ENCODE measurements at places on chromosomes 13 and 19.

- no peak for DNase-seq
Measured at GRCh38 chr19:5985098-5985783, 7.3 kb upstream of the RANBP3 start.

DNA sequence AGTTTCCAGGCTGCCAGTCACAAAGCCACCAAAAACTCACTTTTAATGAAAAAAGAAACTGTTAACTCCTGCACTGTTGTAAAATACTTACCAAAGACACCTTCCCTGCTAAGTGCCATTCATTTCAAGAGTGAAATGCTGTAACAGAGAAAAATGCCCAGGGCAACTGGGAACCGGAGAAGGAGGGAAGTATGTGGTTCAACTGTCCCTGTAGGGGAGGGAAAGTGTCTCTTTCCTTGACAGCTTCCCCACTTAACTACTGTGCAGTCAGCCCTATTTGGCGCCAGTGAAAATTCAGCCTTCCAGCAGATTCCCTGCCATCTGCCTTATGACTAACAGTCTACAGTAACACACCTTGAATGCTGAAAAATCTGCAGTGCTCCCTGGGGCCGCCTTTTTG, 789.0 kb downstream of the DIAPH3 start:
- DNase-seq = no peak

- DNase-seq = no peak
Measured at GRCh38 chr13:23182142-23182541, 1.4 kb downstream of the SGCG start.

GRCh38 chr13:88136098-88136790, 465.1 kb downstream of the SLITRK5 start:
- DNase-seq = no peak

DNA sequence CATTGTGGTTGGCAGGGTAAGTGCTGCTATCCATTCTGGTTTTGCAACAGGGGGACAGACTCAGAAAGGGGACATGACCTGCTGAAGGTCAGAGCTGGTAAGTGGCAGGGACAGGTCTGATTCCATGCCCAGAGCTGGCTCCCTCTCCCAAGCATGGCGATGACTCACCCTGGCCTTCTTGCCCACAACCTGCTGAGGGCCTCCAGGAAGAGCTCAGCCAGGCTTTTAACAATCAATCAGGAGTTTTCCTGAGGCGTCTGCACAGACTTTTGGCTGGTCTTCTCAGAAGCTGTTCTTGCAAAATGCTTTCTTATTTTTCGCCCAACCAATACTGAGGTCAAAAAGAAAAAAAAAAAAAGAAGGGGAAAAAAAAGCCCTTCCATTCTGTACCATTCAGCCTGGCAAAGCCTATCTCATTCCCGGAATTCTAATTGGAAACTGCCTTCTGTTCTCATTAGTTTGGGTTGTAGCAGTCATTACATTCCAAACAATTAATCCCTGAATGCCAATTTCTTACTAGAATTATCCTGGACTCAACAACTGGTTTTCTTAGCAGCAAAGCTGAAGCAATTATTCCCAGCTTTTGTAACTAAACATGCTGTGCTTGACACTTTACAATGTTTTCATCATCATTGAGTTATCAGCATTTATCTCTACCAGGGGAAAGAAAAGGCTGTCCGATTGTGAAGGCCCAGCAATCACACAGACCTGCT, 17.7 kb downstream of the SIAH3 start:
- DNase-seq = no peak

DNA sequence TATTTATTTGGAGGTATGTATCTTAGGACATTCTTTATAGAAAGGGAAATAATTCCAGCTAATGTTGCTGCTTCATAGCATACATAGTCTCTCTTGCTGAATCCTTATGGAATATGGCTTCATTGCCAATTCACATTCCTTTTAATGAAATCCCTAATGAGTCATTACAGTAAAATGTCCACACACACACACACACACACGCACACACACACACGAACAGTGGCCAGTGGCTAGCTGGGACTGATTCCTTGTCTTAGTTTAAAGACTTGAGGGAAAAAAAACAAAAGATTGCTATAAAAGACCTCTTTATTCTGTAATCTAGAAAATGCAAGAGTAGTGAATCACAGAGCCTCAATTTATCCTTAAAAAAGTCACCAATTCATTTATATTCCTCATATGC, 301.6 kb downstream of the SLITRK6 start:
- DNase-seq = no peak

DNA sequence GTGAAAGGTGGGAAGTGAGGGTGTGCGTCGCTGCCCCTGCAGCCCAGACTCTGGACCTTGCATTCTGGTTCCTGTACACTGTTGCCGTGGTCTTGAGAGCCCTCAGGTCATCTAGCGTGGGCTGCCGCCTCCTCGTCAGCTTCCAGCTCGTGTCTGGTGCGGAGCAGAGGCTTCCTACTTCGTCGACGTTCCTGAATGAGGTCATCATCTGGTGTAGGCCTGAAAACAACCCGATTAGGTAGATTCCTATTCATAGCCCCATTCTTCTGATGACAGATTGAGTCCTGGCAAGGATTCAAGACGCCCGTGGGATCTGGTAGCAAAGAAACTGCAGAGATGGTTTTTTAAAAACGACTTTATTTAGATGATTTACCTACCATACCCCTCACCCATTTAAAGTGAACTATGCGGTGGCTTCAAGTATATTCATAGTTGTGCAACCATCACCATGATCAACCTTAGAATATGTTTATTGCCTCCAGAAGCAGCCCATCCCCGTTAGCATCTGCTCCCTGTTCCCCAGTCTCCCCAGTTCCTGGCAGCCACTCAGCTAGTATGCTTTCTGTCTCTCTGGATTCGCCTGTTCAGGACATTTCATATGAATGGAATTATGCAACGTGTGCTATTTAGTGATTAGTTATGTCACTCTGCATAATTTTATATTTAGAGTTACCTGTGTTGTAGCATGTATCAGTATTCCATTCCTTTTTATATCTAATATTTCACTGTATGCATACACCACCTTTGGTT, 13.8 kb downstream of the NAXD start:
- no peak for DNase-seq

GRCh38 chr19:16898361-16899015, 9.7 kb downstream of the F2RL3 start:
- no peak for DNase-seq

GRCh38 chr19:10749435-10750384, 31.8 kb downstream of the DNM2 start:
- DNase-seq = no peak

DNA sequence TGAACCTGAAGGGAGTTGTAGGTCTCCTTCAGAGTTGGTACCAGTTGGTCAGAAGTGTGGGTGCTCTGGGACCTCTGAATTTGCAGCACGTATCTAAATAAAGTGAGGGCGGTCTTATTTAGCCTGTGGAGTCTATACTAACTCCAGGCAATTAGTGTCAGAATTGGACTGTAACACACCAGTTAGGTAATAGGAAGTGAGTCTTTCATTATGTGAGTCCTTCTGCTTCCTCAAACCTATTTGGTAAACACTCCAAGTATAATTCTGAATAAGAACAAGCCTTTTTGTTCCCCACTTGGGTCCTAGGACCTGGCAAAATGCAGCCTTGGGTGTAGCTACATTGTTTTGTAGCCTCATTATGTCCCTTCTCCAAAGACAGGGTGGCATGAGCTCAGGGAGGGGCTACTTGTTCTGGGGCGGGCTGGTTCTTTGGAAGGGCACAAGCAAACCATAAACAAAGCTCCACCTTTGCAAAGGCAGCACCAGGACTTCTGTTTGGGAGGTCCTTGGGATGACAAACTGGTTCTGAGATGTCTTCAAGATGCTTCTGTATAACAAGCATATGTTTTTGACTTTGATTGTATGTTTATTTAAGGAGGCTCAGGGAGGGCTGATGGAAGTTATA, 418.0 kb downstream of the ZNF536 start:
- no peak for DNase-seq

- no peak for DNase-seq
Measured at GRCh38 chr19:11418549-11419506, at the start of gene RGL3. Gene RGL3 (minus strand): TSS chr19:11419314. CDS start chr19:11419278, 36 bp downstream.

DNA sequence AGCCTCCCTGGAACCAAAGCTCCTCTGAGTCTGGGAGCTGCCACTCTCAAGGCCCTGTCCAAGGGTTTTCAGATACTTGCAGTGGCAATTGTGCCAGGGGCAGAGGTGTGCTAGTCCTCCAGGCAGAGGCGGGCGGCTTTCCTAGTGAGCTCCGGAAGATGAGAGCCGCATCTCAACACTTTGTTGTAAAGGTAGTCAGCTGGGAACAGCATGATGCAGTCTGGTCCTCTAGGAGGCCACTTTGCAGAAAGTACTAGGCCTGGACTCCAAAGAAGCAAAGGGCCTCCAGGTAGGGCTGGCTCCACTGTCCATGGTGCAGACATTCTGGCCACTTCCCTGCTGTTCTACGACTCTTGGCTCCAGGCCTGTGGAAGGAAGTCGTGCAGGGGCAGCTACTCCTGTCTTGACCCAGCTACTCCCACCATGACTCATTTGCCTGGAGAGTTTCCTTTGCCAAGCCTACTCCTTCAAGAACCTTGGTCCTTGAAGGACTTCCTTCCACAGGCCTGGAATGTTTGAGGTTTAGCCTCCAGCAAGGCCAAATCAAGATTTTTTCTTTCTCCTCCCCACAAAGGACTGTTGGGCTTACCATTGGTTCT, 9.9 kb upstream of the ZNF536 start:
- DNase-seq = no peak

GRCh38 chr13:102401265-102401664, 583 bp downstream of the FGF14 start:
- DNase-seq = no peak

- DNase-seq = no peak
Measured at GRCh38 chr13:39350461-39350881, 252.5 kb downstream of the LHFPL6 start.

GRCh38 chr13:90091611-90092010, 1255.9 kb upstream of the MIR17HG start:
- peak; percentile 4 for DNase-seq

- DNase-seq = no peak
Measured at GRCh38 chr19:46842791-46843190, 7.9 kb downstream of the AP2S1 start.

DNA sequence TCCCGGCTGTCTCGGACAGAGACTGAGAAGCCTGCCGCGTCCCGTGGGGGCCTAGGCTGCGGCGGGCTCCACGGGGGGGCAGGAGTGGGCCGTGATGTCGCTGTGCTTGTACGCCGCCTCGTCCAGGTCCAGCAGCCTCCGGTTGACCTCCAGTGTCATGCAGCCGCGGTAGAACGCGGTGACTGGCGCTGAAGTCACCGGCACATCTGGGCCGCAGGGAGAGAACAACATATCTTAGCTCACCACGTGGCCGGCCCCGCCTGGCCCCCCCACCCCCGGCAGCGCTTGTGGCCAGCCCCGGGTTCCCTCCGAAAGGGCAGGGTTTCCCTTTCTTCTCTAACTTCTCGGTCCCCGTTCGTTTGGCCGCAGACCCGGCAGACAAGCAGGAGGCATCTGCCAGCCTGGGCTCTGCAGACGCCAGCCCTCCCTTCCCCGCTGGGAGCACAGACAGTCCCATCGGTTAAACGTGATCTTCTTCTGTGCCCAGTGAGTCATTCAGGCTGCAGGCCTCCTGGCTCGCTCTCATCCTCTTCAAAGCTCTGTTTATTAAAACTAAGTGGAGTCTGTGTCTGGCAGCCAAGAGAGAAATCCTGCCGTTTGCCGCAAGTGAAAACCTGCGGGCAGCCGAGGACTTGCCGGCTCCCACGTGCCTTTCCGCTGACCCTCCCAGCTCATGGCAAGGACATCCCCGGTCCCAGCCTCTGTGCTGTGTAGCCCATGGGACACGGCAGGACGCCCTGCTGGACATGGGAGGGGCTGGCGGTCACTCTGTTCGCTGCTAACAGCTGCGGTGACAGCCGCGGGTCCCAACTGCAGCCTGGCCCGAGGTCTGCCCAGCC, 42.8 kb downstream of the GAS6 start:
- no peak for DNase-seq

GRCh38 chr19:55088543-55089341, 13.1 kb downstream of the EPS8L1 start:
- DNase-seq = peak; percentile 37

DNA sequence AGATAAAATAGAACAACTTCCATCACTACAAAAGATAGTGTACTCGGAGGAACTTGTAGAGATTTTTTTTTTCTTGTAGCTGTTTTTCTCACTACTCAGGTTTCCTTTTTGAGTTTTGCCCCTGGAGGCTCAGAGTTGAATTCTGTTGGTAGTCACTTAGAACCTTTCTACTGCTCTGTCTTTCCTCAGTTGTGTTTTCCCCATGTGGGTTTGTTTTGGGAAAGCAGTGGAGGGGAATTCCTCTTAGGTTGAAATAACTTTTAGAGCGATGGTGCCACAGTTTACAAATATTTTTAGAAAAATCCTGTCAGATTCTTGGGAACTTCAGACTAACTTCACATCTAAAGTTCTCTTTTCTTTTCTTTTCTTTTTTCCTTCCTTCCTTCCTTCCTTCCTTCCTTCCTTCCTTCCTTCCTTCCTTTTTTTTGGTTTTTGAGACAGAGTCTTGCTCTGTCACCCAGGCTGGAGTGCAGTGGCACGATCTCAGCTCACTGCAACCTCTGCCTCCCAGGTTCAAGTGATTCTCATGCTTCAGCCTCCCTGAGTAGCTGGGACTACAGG, 65.8 kb downstream of the LRCH1 start:
- DNase-seq = no peak

DNA sequence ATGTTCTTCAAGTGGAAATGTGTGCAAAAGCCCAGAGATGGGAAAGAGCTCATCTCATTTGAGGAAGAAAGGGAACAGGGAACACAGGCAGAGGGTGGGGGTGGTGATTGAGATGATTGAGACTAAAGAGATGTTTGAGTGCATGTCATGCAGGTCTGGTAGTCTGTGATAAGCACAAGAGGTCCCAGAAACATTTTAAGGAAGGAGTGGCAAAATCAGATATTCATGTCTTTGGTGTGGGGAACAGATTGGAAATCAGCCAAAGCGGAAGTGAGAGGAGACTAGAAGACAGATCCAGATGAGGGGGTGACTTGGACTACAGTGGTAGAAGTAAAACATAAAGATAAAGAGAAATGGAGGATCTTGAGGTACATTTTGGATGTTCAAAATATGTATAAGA, 39.4 kb upstream of the DACH1 start:
- peak; percentile 37 for DNase-seq

GRCh38 chr13:109910194-109910593, 123.8 kb upstream of the IRS2 start:
- DNase-seq = no peak

DNA sequence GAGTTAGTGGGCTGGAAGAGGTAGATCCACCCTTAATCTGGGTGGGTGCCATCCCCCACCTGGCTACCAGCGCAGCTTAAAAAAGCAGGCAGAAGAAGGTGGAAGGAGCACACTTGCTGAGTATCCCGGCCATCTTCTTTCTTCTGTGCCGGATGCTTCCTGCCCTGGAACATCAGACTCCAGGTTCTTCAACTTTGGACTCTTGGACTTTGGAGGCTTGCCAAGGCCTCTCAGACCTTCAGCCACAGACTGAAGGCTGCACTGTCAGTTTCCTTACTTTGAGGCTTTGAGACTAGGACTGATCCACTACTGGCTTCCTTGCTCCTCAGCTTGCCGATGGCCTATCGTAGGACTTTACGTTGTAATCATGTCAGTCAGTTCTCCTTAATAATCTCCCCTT, 127.6 kb upstream of the GPC6 start:
- DNase-seq = no peak

- no peak for DNase-seq
Measured at GRCh38 chr13:113912596-113912995, 48.7 kb upstream of the GAS6 start.

Measured in Jurkat, Clone E6-1 (cell line).